ENCODE measurements at places on chromosomes 1 and 21. TPM values are rescaled to one million over a fixed set of nuclear protein-coding genes. Genes with fewer than 3 reads are reported as not detected.
A peak's percentile ranks its signal among the peaks of the same experiment; 100 is the strongest.

Gene PPCS
- 83.1 TPM for total RNA-seq

DNA sequence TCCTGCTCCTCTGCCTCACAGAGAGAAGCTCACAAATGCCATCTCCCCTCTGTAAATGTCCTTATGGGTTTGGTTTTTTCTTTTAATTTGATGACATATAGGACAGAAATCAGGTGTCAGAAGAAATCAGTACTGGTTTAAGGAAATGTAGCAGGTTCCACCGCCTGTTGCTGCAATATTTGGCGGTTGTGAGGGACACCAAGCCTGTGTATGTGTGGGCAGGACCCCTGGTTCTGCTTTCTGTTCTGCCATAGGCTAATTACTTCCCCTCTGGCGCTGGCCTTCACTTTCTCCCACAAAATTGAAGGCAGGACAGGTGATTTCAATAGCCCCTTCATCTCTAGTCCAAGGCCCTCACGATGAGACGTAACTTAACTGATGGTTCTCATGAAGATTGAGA, 69.2 kb downstream of the PRDM2 start:
- DNase-seq: no peak

- DNase-seq: no peak
Measured at GRCh38 chr1:246262281-246262680, 244.8 kb downstream of the SMYD3 start.

DNA sequence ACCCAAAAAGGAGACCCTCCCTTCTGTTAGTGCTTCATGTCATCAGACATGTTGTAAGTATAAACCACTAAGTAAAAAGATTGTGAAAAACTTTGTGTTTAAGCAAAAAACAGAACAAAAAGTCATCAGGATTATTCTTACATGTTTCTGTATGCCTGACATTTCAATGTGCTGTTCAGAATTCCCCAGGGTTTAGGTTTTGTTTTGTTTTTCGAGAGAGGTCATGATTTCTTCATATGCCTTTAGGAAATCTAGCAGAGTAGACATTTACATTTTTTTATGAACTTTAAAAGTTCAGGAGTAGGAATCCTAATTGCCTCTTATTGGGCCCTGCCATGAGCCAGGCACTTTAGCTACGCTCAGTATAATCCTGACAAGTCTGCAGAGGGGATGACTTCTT, 85.3 kb downstream of the VPS13D start:
- DNase-seq: no peak

DNA sequence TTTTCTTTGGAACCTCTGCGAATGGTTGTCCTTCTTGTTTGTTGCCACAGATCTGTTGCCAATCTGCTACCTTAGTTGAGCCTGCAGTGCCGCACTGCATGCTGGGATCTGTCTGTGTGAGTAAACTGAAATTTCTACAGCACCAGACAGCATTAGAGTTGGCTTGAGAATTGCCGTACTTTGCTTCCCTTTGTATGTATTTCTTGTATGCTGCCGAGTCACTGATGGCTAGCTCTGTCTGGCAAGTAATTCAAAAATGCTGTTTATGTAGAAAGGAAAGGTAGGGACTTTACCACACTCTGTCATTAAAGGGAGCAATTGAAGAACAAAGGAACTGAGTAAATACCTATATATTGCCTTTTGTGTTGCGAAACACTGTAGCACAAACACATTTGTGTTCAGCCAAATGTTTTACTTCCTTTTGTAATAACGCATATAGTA, 857.4 kb downstream of the USP25 start:
- no peak for DNase-seq

Gene GJA8
- total RNA-seq: not detected

- DNase-seq: no peak
Measured at GRCh38 chr1:164718821-164719220, 159.8 kb downstream of the PBX1 start.

GRCh38 chr21:46056450-46056903, 41.4 kb upstream of the COL6A2 start:
- no peak for DNase-seq

Gene SH2D1B
- total RNA-seq: not detected

Gene CD5L
- not detected for total RNA-seq

GRCh38 chr1:108957888-108958287, 5.4 kb downstream of the CLCC1 start:
- DNase-seq: no peak

GRCh38 chr1:150528196-150528595, 12.6 kb downstream of the FALEC start:
- DNase-seq: no peak

Gene RER1
- total RNA-seq: 133 TPM

Gene HSF2BP
- total RNA-seq: 0.52 TPM

GRCh38 chr1:176934370-176934769, 230.1 kb downstream of the ASTN1 start:
- no peak for DNase-seq

DNA sequence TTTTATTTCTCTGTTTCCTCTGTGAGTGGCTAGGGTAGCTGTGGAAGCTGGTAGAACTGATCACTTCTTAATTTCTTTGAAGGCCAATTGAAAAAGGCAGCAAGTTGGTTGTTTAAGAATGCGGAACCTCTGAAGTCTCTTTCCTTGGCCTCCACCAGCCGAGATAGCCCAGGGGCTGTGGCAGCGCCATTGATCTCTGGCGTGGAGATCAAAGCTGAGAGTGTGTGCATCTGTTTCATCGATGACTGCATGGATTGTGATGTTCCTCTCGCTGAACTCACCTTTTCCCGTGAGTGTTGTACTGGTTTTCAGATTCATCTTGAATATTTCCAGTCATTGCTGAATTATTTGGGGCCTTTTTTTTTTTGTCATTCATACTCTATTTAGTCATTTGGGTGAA, 97.7 kb downstream of the VPS13D start:
- DNase-seq: no peak

Gene RGS8
- 14.2 TPM for total RNA-seq

DNA sequence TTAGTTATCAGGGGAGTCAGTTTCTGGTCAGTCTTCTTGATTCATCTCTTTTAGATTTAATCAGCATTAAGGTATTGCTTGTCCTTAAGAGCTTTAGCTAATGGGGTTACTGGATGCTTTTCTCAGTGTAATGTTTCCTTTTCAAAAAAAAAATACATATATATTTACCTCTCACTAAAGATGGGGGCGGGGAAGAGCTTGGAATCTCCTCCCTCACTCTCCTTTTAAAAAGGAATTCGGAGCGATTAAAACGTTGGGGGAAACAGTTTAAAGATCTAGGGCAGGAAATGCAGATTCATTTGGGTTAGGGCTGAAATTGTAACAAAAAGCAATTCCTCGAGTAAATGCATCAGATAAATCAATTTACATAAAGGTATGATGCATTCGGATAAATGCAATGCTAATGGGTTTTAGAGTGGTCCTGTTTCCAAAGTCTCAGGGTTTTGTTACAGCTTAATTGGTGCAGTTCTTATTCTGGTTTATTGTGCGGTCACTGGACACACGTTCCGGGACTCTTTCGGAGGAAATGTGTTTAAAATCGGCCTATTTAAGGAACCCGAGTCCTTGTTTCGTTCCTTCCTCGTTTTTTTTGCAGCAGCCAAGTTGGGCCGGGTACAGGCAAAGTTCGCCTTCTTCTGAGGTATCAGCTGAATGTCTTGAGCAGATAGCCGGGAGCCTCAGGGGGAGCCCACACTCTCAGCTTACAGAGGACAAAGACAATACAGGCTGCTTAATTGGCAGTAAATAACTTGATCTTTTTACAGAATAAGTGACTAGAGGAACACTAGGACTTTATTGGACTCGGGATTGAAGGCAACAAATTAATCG, 1.6 kb downstream of the LMO4 start:
- DNase-seq: peak; percentile 67

DNA sequence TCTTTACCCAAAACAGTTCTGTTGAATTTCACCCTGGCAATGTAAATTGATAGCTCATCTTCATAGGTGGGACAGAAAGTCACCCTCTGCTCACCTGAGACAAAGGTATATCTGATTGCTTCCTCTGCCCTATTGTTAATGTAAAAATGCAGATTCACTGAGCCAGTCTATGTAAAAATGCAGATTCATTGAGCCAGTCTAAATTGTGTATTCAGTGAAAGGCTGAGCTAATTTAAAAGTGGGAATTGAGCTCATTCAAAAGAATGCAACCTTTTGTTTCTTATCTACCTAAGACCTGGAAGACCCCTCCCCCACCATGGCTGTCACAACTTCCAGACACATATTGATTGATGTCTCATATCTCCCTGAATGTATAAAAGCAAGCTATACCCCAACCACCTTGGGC, 4.8 kb upstream of the MYSM1 start:
- no peak for DNase-seq

DNA sequence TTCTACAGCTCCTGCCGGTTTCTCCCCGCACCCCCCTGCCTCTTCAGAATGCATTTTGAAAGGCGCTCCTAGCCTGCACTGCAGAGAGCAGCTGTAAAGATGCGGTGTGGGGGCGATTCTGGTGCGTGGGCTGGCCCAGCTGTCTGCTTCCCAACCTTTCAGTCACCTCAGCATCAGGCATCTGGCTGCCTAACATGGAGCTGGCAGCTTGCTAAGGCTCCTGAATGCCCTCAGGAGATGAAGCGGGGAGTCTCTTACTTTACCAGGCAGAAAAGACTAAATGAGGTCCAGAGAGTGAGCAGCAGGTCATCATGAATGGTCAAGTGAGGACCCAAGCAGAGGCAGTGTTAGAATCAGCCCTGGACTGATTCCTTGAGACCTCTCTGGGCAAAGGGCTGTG, 8.7 kb downstream of the IER5 start:
- DNase-seq: no peak

- DNase-seq: no peak
Measured at GRCh38 chr1:115320377-115320776, 17.7 kb downstream of the NGF start.

DNA sequence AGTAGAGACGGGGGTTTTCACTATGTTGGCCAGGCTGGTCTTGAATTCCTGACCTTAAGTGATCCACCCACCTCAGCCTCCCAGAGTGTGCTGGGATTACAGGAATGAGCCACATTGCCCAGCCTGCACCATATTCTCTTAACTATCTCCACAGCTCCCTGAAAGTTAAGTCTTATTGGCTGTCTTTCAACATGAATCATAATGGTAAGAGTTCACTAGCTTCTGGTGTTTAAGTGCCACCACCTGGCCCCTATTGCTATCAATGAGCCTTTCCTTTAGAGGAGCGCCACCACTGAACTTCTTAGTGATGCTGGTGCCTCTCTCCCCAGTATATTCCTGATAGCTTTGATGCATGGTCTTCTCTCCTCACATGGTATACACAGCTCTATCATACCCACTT, 15.7 kb downstream of the ZFYVE9 start:
- DNase-seq: no peak

Gene PPM1J
- 4.6 TPM for total RNA-seq

DNA sequence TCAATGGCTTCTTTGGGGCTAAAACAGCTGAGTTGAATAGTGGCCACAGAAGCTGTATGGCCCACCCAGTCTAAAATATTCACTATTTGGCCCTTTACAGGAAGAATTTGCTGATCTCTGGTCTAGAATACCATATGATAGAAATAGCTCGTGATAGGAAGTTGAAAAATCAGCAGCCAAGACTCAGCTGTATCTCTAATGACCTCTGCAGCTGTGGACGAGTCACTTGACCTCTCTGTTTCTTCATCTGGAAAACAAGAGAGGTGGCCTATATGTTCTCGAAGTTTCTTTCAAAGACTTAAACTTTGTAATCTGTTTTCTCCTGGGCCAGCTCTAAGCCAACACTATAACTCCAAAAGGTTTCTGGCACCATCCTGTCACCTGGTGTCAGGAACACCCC, 129.2 kb downstream of the ZBTB18 start:
- no peak for DNase-seq

GRCh38 chr1:42733415-42734200, 6.4 kb downstream of the CLDN19 start:
- no peak for DNase-seq

DNA sequence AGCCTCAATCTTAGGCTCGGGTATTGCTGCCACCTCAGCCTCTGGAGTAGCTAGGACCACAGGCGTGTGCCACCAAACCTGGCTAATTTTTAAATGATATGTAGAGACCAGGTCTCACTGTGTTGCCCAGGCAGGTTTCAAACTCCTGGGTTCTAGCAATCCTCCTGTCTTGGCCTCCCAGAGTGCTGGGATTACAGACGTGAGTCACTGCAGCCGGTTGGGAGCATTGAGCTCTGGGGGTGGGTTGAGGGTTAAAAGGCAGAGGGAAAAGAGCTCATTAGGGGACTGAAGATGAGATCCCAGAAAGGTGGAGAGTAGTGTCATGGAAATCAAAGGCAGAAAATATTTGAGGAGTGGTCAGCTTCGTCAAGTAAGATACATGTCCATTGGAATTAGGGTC, 7.1 kb downstream of the RAD54L start:
- no peak for DNase-seq

- no peak for DNase-seq
Measured at GRCh38 chr1:240515505-240515904, 96.5 kb downstream of the GREM2 start.

- DNase-seq: no peak
Measured at GRCh38 chr1:44328671-44329416, 26.2 kb downstream of the ERI3 start.

Gene RGS13
- total RNA-seq: not detected

Gene ITLN1
- not detected for total RNA-seq
